Cardiac fibroblast (primary cell): ENCODE measurements at places on chromosomes 13 and 19.

- DNase-seq, result no peak
Observed at GRCh38 chr13:97911311-97912138, 42.0 kb upstream of the IPO5 start.

DNA sequence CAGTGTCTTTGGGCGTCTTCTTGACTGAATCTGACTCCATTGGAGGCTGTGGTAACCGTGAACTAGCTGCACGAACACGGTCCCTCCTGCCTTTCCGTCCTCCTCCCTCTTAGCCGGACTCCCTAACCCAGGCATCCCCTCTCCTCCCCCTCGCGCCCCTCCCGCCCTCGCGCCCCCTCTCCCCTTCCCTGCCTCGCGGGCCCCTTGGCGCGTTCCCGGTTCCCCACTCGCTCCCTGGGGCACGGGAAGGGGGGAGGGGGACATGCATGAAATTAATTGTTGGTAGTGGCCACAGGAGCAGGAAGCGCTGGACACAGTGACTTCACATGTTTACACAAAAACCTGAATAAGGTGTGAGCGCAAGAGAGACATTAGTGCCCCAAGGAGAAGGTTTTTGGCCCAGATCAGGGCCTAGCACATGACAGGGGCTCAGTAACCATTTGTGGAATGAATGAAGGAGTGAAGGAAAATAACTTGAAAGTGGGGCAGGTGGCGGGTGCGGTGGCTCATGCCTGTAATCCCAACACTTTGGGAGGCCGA, 279 bp downstream of the DMRTC2 start:
- no peak for DNase-seq

GRCh38 chr19:18220632-18221275, 5.5 kb downstream of the PDE4C start:
- DNase-seq, result no peak

DNA sequence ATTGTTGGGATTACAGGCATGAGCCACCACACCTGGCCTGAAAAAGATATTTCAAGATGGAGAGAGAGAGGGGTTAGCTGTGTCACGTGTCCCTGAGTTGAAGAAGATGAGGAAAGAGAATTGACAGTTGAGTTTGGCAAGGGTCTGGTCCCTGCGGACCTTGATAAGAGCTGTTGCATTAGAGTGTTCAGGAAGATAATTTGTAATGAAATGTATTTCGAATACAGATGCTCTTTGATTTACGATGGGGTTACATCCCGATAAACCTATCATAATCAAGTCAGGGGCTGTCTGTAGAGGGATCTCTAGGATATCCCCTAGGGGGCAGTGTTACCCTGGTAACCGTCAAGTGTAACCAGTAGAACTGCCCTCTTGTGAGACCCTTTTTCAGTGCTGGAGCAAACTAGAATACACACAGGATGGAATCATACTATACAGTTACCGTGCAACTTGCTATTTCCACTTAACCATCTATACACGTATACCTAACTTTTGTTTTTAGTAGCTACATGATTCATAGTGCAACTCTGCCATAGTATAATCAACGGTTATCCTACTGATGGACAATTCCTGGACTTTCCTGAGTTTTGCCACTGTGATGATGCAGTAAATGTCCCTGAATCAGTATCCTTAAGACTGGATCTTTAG, 1.5 kb upstream of the ELOF1 start:
- peak; percentile 81 for DNase-seq

DNA sequence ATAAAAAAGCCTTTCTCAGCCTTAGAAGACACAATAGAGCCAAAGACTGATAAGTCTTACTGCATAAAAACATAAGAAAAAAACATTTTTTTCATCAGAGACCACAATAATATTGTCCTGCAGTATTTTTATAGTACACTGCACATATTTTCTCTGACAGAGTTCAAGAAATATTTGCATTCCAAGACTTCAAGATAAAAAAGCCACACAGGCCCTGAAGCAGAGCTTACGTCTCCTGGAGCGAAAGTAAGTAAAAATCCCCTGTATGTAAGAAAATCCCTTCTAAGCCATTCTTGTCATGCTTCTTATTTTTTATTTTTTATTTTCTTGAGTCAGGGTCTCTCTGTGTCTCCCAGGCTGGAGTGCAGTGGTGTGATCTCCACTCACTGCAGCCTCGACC, 755.9 kb downstream of the LIG4 start:
- peak; percentile 79 for DNase-seq

GRCh38 chr19:5078182-5078581, 109.3 kb downstream of the KDM4B start:
- DNase-seq, result no peak

- DNase-seq, result no peak
Observed at GRCh38 chr19:15220833-15221232, 11.4 kb downstream of the EPHX3 start.
